ENCODE measurements at places on chromosomes 2 and 18. TPM values are rescaled to one million over a fixed set of nuclear protein-coding genes. Genes with fewer than 3 reads are reported as not detected.

DNA sequence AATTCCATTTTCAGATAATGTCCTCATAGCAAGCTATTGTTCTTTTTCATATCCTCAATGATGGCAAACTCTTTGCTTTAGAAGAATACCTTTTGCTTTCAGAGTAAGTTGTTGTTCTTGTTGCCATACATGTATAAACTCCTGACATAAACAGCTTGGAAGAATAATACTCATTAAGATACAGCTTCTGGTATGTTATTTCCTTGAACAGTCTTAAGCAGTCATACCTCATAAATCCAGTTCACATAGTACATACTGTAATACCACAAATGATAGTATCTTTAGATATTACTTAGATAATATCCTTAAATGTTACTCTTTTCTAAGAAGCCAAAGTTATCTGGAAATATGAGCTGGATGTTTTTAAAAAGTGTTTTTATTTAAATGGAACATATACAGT is 23.2 kb downstream of the METTL8 start:
- DNase-seq, result no peak

- DNase-seq, result no peak
Observed at GRCh38 chr18:55336438-55337100, 251.4 kb downstream of the TCF4 start.

- peak; percentile 44 for DNase-seq
Observed at GRCh38 chr2:634636-635388, 42.4 kb downstream of the TMEM18 start.

The UGT1A3 gene
- 0.86 TPM for total RNA-seq

DNA sequence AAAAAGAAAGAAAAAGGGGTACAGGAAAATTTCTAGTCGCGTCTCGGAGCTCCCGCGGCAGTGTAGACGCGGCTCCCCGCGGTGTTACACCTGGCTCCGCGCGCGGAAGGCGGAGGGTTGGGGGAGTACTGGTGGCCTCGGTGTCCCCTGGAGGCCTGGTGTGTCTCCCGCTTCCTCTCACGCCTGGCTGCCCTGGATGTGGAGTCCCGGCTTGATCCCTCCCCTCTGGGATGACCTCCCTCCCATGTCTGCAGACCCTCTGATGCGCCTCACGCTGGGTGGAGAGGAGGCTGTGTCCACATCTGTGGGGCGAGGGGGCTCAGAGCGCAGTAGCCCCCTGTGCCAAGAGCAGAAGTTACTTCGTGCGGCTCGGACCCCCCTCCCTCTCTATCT is 1.2 kb downstream of the KIF5C start:
- no peak for DNase-seq

GRCh38 chr2:188333751-188334524 is 42.3 kb downstream of the GULP1 start:
- no peak for DNase-seq
